Metanephros (tissue), 2 donors: ENCODE measurements at places on chromosomes 7 and 10. TPM values are rescaled to one million over a fixed set of nuclear protein-coding genes. Genes with fewer than 3 reads are reported as not detected.

The SP8 gene
- total RNA-seq, result not detected

The NAT16 gene
- total RNA-seq, result not detected

The SPAG6 gene
- total RNA-seq, result 1.2 TPM

The DENND2A gene
- total RNA-seq, result 32.6 TPM

The GAD2 gene
- total RNA-seq, result 4.4 TPM

The ZNF488 gene
- total RNA-seq, result 2.4 TPM

The SLC13A1 gene
- 10.6 TPM for total RNA-seq

The SHH gene
- total RNA-seq, result 1.8 TPM
